ENCODE measurements at places on chromosomes 1 and 21. TPM values are rescaled to one million over a fixed set of nuclear protein-coding genes. Genes with fewer than 3 reads are reported as not detected.

KISS1 gene
- total RNA-seq = not detected

FAM131C gene
- not detected for total RNA-seq

MFAP2 gene
- total RNA-seq = 14.3 TPM

GJB5 gene
- total RNA-seq = 0.22 TPM

RHBG gene
- not detected for total RNA-seq

RRP1 gene
- total RNA-seq = 21.6 TPM

FAM151A gene
- not detected for total RNA-seq

L1TD1 gene
- total RNA-seq = 1.3 TPM

SPRR2B gene
- not detected for total RNA-seq

NBPF19 gene
- total RNA-seq = 16.7 TPM

FCRL1 gene
- total RNA-seq = not detected

CEP170 gene
- 81.9 TPM for total RNA-seq

SLAMF8 gene
- total RNA-seq = 6.9 TPM

GRCh38 chr1:223347583-223347982, 16.4 kb downstream of the SUSD4 start:
- no peaks in the 10 kb centered on the region for H3K4me1 ChIP-seq
- H3K27me3 ChIP-seq = peaks cover 15% of the 10 kb centered on the region
- DNase-seq = no peak
- no peak overlapping the region for H3K4me3 ChIP-seq

GRCh38 chr1:71521655-71522264, 440.9 kb upstream of the ZRANB2 start:
- DNase-seq = peak; percentile 55
- no peaks in the 10 kb centered on the region for H3K27me3 ChIP-seq
- H3K4me3 ChIP-seq = no peak overlapping the region
- H3K36me3 ChIP-seq = no peaks in the 10 kb centered on the region
- no peak overlapping the region for H3K27ac ChIP-seq
- H3K4me1 ChIP-seq = no peaks in the 10 kb centered on the region

- DNase-seq = no peak
- H3K27ac ChIP-seq = peak overlapping the region; percentile 35
These were observed 156.7 kb downstream of the SYT2 start for GRCh38 chr1:202553560-202554038.

GRCh38 chr1:233102341-233102740, 151.9 kb downstream of the NTPCR start:
- no peaks in the 10 kb centered on the region for H3K27me3 ChIP-seq
- H3K36me3 ChIP-seq = no peaks in the 10 kb centered on the region
- no peak overlapping the region for H3K27ac ChIP-seq
- no peak overlapping the region for H3K4me3 ChIP-seq
- DNase-seq = no peak

GRCh38 chr1:16120940-16121410, 34.9 kb downstream of the EPHA2 start:
- peak overlapping the region; percentile 81 for H3K27ac ChIP-seq
- peaks cover 9% of the 10 kb centered on the region for H3K4me1 ChIP-seq
- peaks cover 21% of the 10 kb centered on the region for H3K36me3 ChIP-seq
- DNase-seq = no peak
- H3K4me3 ChIP-seq = no peak overlapping the region

DNA sequence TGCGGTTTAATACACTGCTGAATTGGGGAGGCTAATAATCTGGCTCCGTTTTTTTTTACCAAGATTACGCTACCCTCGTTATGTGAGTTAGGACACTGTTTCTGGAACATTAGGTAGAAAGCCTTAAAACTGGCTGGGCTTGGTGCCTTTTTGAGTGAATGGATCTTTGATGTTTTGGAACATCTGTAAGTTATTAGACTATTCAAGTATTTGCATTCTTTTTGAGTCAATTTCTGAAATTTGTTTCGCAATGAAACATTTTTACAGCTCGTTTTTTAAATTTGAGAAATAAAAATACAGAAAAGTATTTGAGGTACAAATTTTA, 106.9 kb downstream of the LTN1 start:
- DNase-seq = no peak
- H3K4me3 ChIP-seq = no peak overlapping the region
- no peaks in the 10 kb centered on the region for H3K36me3 ChIP-seq
- H3K27ac ChIP-seq = peak overlapping the region; percentile 91

- no peak overlapping the region for H3K4me3 ChIP-seq
- no peaks in the 10 kb centered on the region for H3K4me1 ChIP-seq
- H3K27me3 ChIP-seq = no peaks in the 10 kb centered on the region
- no peak for DNase-seq
- no peaks in the 10 kb centered on the region for H3K36me3 ChIP-seq
These were observed 38.1 kb downstream of the NIBAN1 start for GRCh38 chr1:184935920-184936798.

GRCh38 chr1:168439456-168440375, 104.1 kb downstream of the XCL2 start:
- no peak overlapping the region for H3K4me3 ChIP-seq
- no peak overlapping the region for H3K27ac ChIP-seq
- no peaks in the 10 kb centered on the region for H3K27me3 ChIP-seq
- H3K36me3 ChIP-seq = no peaks in the 10 kb centered on the region
- peak; percentile 84 for DNase-seq

- DNase-seq = no peak
- H3K4me1 ChIP-seq = no peaks in the 10 kb centered on the region
- no peak overlapping the region for H3K27ac ChIP-seq
- H3K36me3 ChIP-seq = no peaks in the 10 kb centered on the region
- no peak overlapping the region for H3K4me3 ChIP-seq
These were observed 21.5 kb downstream of the OLIG2 start for GRCh38 chr21:33047231-33047630.

- no peak for DNase-seq
- no peak overlapping the region for H3K4me3 ChIP-seq
- no peaks in the 10 kb centered on the region for H3K4me1 ChIP-seq
- no peaks in the 10 kb centered on the region for H3K27me3 ChIP-seq
- H3K36me3 ChIP-seq = no peaks in the 10 kb centered on the region
- no peak overlapping the region for H3K27ac ChIP-seq
These were observed 71.1 kb downstream of the IER5 start for GRCh38 chr1:181159451-181160140.

DNA sequence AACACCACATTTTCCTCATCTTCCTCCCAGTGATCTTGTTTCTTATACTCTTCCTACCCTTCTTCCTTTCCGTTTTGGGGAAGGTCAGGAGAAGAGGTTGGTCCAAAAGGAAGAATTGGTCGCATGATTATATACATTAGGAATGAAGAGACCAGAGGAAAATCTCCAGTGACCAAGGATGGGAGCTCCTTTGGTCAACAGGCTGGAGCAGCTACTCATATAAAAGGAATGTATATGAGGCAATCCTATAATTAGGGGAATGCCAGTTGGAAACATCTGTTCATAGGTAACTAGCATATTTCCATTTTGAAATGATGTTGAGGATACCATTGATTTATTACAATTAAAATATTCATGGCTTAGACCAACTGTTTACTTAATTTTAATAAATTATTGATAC, 114.5 kb downstream of the LRRC40 start:
- H3K4me3 ChIP-seq = no peak overlapping the region
- H3K27ac ChIP-seq = no peak overlapping the region
- H3K36me3 ChIP-seq = no peaks in the 10 kb centered on the region
- no peak for DNase-seq

DNA sequence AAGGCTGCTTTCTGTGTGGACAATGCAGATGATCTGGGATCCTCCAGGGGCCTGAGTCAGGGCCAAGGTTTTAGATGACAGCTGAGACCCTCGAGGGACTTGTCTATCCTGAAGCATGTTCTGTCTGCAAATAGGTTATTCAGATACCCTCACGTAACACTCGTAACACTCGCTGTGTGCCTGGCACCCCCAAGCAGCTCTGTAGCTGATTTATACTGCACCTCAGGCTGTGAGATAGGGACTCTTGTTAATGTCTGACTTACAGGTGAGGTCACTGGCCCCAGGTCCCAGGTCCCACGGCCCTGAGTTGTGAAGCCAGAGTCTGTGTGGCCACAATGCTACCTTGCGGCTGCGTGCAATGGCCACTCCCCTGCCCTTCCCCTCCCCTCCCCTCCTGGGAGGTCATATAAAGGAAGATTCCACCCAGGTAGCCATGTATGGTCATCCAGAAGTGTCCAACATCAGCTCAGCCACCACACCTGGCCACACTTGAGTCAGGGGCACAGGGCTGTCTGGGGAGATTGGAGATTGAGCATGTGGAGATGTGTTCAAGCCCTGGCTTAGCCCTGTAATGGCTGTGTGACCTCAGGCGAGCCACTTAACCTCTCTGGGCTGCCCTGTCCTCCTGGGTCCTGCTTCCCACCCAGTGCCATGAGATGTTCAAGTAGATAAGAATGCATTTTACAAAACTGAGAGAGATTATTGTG, 687.7 kb downstream of the MATN1 start:
- no peaks in the 10 kb centered on the region for H3K27me3 ChIP-seq
- no peaks in the 10 kb centered on the region for H3K36me3 ChIP-seq
- no peak overlapping the region for H3K4me3 ChIP-seq
- DNase-seq = no peak

DNA sequence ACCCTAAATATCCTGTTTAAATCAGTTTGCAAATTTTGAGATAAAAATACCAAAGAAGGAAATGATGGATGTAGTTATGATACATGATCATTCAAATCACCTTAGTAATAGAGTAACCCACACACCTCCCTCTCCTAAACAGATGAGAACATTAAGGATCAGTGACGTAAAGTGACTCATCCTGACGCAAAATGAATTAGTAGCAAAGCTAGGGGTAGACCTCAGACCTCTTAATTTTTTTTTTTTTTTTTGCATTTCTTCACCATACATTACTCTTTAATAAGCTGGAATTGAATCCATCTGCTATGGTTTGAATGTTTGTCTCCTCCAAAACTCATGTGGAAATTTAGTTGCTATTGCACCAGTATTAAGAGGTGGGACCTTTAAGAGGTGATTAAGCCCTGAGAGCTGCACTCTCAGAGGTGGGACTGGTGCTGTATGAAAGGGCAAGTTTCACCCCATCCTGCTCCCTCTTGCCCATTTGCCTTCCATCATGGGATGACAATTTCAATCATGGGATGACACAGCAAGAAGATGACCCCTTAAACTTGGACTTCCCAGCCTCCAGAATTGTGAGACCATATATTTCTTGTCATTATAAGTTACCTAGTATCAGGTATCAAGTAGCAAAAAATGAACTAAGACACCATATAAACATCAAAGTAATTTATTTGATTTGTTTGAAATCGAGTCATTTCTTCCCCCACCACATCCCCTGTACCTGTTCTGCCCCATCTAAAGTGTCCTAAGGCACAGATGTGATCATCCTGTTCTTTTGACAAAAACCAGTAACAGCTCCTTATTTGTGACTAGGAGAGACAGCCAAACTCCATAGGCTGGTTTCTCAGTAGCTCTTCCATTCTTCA, 114.6 kb upstream of the DUSP10 start:
- no peaks in the 10 kb centered on the region for H3K36me3 ChIP-seq
- H3K4me1 ChIP-seq = no peaks in the 10 kb centered on the region
- no peak overlapping the region for H3K4me3 ChIP-seq

DNA sequence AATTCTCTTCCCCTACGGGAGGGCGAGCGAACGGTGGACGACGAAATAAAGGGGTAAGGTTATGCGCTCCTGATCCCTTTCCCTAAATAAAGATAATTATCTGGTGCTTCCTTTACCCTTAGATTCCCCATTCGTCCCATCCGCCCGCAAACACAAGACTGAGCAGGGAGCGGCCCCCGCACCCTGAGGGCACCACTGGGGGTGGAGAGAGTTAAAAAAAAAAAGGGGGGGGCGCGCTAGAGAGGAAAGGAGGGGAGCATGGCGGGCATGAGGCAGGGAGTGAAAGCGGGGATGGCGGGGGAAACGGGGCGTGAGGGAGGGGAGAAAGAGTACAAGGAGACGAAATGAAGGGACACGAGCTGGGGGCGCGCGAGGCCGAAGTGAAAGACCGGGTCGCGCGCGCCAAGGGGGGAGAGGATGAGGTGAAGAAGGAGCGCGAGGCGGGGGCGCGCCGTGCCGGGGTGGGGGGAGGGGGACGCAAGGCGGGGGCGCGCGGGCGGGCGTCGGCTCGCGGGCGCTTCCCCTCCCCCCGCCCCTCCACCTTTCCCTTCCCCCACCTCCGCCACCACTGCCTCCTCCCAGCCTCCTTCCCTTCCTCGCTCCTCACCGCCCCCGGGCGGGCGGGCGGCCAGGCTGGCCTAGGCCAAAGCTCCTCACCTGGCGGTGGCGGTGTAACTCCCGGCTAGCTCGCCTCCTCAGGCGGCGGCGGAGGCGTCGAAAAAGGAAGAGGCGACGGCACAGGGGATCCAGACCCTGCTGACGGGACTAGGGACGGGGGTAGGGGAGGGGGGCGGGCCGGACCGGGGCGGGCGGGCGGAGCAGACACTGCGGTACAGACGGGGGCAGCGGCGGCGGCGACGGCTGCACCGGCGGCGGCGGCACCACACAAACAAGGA, 448 bp downstream of the GATAD2B start:
- DNase-seq = no peak
- H3K27me3 ChIP-seq = no peaks in the 10 kb centered on the region
- H3K36me3 ChIP-seq = no peaks in the 10 kb centered on the region
- H3K27ac ChIP-seq = peak overlapping the region; percentile 94

GRCh38 chr1:90186506-90187322, 191.8 kb downstream of the ZNF326 start:
- no peak overlapping the region for H3K4me3 ChIP-seq
- H3K4me1 ChIP-seq = no peaks in the 10 kb centered on the region
- H3K36me3 ChIP-seq = no peaks in the 10 kb centered on the region
- DNase-seq = no peak

DNA sequence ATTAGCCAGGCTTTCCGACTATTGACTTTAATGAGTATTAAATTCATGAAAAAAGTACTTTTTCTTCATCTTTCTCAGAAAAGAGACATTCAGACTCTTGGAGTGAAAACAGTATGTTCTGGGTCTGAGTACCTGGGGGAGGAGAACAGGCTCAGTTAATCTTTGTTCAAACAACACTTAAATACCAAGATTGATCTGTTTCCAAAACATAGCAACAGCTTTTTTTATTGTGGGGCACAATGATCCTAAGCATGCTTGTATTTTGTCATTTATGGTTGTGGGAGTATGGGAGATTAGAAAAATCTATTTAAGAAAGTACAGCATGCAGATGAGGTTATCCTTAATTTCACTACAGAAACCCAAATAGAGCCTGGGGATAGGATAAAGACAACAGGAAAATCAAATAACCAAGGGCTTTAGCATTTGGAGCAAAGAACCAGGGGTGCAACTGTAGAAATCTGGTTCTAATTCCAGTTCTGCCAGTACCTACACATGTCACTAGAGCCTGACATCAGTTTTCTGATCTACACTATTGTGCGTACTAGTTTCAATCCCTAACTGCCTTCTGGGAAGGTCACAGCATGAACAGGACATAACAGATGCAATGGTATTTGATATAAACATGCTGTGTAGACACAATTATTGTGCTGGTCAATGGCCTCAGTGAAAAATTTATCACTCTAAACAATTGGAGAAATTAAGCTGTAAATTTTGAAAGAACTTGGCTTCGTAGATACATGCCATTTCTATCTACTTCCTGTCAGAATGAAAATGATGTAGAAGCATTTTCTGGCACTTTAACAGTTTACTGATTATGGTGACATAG, 91.2 kb downstream of the KCNK1 start:
- DNase-seq = no peak
- H3K27ac ChIP-seq = no peak overlapping the region
- no peaks in the 10 kb centered on the region for H3K36me3 ChIP-seq
- no peak overlapping the region for H3K4me3 ChIP-seq
- H3K27me3 ChIP-seq = no peaks in the 10 kb centered on the region

GRCh38 chr1:211939876-211940468, 95.4 kb downstream of the INTS7 start:
- H3K4me3 ChIP-seq = no peak overlapping the region
- H3K27ac ChIP-seq = no peak overlapping the region
- peaks cover 30% of the 10 kb centered on the region for H3K36me3 ChIP-seq
- no peaks in the 10 kb centered on the region for H3K27me3 ChIP-seq

- H3K27ac ChIP-seq = no peak overlapping the region
- no peaks in the 10 kb centered on the region for H3K27me3 ChIP-seq
- no peaks in the 10 kb centered on the region for H3K4me1 ChIP-seq
These were observed 273.2 kb downstream of the BACH1 start for GRCh38 chr21:29571949-29572348.

Measured in tibial nerve (tissue), 4 donors.